Activated CD8-positive, alpha-beta memory T cell treated with anti-CD3 and anti-CD28 coated beads, Interleukin-2, amount 10 ng/mL, durations not matched to agents 7 days and 5 days (primary cell): ENCODE measurements at places on chromosomes 3 and 15. TPM values are rescaled to one million over a fixed set of nuclear protein-coding genes. Genes with fewer than 3 reads are reported as not detected.

DNA sequence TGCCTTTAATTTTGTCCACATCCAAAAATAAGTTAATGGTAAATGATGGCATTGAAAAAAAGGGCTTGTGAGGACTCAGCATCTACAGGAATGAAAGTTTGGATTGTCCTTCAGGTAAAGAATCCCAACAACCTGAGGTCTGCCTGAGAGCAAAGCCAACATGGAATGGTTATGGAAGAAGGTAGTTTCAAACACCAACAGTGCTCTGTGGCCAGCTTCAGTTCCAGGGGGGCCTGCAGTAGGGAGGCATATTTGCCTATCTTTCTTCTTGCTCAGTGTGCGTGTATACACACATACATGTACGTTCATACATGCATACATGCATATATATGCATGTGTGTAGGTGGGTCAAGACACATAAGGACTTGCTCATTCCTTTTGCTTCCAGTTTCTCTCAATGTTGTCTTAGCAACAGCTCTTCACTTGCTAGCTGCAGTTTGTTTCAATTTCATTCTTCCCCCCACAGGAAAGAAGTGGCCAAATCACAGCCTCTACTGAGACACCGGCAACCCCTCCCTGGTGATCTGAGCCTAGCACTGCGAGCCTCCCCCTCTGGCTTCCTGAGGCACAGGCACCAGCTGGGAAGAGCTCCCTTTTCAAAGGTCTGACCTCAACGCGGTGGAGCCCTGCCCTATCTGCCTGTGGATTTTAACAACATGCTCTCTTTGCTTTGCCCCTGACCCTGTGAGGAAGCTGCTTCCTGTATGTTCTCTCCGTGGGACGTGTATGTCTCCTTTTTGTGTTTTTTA is 146.2 kb downstream of the KLF13 start:
- H3K36me3 ChIP-seq, result peaks cover 11% of the 10 kb centered on the region
- peaks cover 38% of the 10 kb centered on the region for H3K4me1 ChIP-seq
- H3K4me3 ChIP-seq, result peak overlapping the region; percentile 69
- DNase-seq, result peak; percentile 80
- no peaks in the 10 kb centered on the region for H3K27me3 ChIP-seq

GRCh38 chr3:60316121-60316797 is 935.0 kb downstream of the FHIT start:
- H3K36me3 ChIP-seq, result no peaks in the 10 kb centered on the region
- no peak overlapping the region for H3K27ac ChIP-seq
- H3K4me3 ChIP-seq, result no peak overlapping the region
- H3K27me3 ChIP-seq, result no peaks in the 10 kb centered on the region
- no peaks in the 10 kb centered on the region for H3K4me1 ChIP-seq

The RHCG gene
- not detected for total RNA-seq

The SLC2A2 gene
- not detected for total RNA-seq

- H3K27me3 ChIP-seq, result no peaks in the 10 kb centered on the region
- DNase-seq, result peak; percentile 87
- peak overlapping the region; percentile 69 for H3K27ac ChIP-seq
- H3K36me3 ChIP-seq, result peaks cover 24% of the 10 kb centered on the region
Observed at GRCh38 chr3:128095222-128095703, 28.3 kb downstream of the RUVBL1 start.

GRCh38 chr3:43075904-43076661 is 29.8 kb downstream of the POMGNT2 start:
- no peak overlapping the region for H3K27ac ChIP-seq
- H3K36me3 ChIP-seq, result peaks cover 17% of the 10 kb centered on the region
- peak; percentile 16 for DNase-seq
- peaks cover 3% of the 10 kb centered on the region for H3K4me1 ChIP-seq
- H3K27me3 ChIP-seq, result no peaks in the 10 kb centered on the region
- H3K4me3 ChIP-seq, result no peak overlapping the region

DNA sequence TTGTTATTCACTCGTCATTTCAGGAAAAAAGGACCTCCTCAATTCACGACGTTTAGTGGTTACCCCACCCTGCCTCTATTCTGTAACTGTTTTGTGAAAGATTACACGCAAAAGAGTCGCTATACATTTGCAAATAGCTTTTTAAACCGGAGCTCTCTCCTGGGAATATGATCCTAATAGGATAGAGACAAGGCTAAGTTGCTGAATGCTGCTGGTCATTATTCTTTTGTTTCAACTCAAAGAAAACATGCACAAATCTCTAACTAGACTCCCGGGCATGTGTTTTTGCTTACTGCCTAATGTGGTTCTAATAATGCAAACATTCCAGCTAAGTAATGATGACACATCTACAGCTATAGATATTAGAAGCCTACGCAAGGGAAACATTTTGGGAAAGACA is 214.6 kb upstream of the MDFIC2 start:
- DNase-seq, result no peak
- peaks cover 12% of the 10 kb centered on the region for H3K27me3 ChIP-seq
- no peak overlapping the region for H3K4me3 ChIP-seq
- no peak overlapping the region for H3K27ac ChIP-seq
- H3K36me3 ChIP-seq, result no peaks in the 10 kb centered on the region

The DZIP1L gene
- 0.56 TPM for total RNA-seq

DNA sequence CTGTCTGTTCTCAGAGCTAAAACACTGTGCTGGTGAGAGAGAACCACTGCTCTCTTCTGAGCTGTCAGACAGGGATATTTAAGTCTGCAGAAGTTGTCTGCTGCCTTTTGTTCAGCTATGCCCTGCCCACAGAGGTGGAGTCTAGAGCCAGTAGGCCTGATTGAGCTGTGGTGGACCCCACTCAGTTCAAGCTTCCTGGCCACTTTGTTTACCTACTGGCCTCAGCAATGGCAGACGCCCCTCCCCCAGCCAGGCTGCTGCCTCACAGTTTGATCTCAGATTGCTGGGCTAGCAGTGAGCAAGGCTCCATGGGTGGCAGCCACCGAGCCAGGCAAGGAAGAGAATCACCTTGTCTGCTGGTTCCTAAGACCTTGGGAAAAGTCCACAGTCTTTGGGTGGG is 21.0 kb upstream of the CACNA1D start:
- H3K4me1 ChIP-seq, result no peaks in the 10 kb centered on the region
- no peak overlapping the region for H3K27ac ChIP-seq
- peaks cover 26% of the 10 kb centered on the region for H3K27me3 ChIP-seq
- DNase-seq, result no peak
- no peak overlapping the region for H3K4me3 ChIP-seq

GRCh38 chr3:30535525-30535924 is 70.9 kb upstream of the TGFBR2 start:
- H3K27me3 ChIP-seq, result no peaks in the 10 kb centered on the region
- H3K36me3 ChIP-seq, result no peaks in the 10 kb centered on the region
- H3K4me3 ChIP-seq, result no peak overlapping the region
- no peaks in the 10 kb centered on the region for H3K4me1 ChIP-seq

GRCh38 chr3:124107104-124107890 is 115.4 kb upstream of the ROPN1 start:
- no peaks in the 10 kb centered on the region for H3K4me1 ChIP-seq
- H3K36me3 ChIP-seq, result no peaks in the 10 kb centered on the region
- DNase-seq, result no peak
- no peak overlapping the region for H3K27ac ChIP-seq
- no peaks in the 10 kb centered on the region for H3K27me3 ChIP-seq

DNA sequence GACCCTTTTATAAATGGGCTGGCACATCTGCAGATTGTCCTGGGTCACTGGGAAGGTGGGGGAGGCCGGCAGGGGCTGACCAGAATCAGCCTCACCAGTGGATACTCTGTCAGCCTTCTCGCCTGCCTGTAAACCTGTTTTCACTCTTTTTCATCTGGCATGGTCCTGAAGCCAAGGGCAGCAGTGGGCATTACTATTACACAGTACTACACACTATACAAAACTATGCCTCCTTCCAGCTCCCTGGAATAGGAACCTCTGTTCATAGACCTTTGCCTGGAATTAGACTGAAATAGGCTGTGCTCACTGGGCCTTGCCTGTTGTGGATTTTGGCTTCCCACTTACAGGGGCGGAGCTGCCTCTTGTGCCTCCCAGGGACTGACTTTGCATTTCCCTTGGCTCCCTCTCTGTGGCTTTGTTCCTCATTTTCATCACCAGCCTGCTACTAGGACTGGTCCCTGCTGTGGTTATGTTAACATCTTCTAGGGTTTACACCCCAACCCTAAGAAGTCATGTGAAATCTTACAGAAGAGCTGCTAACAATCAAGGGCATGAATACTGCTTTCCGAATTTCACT is 120.7 kb downstream of the FNDC3B start:
- no peak overlapping the region for H3K27ac ChIP-seq
- no peak for DNase-seq
- H3K4me1 ChIP-seq, result peaks cover 5% of the 10 kb centered on the region

The HTR3E gene
- not detected for total RNA-seq

The TRIM42 gene
- total RNA-seq, result not detected
